ENCODE measurements at places on chromosomes 5 and 9.

- DNase-seq, result no peak
Measured at GRCh38 chr9:136339173-136339957, 12.0 kb downstream of the GPSM1 start.

DNA sequence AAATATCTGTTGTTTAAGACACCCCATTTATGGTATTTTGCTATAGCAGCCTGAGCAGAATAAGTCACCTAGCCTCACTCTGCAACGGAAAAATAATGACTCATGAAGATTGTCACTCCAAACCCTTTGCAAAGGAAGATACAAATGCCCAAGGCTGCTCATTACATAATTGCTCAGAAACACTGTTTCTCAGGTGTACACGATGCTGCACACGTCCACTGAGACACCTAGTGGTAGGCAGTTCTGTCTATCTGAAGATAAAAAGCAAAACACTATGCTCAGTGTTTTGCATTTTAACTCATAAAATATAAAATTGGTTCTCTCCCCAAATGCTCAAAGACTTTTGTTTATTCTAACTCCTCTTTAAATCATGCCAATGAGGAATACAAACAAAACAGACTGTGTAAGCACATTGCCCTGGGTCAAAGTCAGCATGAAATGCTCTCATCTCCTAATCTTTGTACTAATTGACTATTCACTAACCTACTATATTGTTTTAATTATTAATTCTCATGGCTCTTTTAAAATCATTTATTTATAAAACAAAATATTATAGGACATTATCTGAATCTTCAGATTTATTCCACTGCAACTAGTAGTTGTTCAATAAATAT lies 7.7 kb upstream of the TSLP start:
- no peak for DNase-seq

DNA sequence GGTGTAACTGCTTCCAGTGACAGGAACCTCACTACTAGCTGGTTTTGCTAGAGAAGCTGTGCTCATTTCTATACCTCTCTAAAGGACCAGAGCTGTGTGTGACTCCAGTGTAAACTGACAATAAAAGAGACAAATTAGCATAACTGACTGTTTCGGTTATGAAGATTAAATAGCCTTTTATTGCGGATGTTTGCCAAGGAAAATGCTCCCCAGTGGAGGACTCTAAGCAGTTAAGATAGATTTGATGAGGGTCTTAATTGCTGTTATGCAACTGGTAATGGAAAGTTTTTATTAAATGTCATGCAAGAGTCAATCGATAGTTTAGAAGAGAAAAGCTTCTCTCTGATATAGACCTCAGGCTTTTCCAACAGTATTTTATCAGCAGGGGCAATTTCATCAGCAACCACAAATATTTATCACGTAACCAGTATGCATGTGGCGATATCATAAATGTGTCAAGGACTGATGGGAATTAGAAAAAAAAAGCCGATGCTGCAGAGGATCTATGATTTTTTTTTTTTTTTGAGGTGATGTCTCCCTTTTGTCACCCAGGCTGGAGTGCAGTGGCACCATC lies 275.2 kb upstream of the DMAC1 start:
- DNase-seq, result no peak

DNA sequence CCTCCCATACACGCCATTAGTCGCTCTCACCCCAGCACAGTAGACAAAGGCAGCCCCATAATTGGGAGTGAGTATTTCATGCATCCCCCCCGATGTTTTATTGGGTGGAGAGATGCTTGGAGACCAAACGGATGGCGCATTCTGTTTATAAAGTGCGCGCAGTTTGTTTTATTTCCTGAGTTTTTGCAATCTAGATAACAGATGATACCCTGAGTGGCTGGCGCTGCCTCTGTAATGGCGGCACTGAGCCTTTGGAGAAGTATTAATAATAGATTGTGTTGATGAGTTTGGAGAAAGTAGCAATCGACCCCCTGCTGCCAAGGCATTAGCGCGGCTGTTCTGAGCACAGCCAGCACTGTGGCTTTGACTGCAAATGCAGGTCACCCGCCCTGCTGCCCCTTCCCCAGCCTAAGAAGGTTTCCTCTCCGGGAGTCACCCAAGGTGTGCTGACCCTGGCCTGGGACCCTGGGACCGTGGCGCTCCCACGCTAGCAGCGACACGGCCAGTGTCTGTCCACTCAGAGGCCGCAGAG lies 74.3 kb downstream of the LMX1B start:
- no peak for DNase-seq

DNA sequence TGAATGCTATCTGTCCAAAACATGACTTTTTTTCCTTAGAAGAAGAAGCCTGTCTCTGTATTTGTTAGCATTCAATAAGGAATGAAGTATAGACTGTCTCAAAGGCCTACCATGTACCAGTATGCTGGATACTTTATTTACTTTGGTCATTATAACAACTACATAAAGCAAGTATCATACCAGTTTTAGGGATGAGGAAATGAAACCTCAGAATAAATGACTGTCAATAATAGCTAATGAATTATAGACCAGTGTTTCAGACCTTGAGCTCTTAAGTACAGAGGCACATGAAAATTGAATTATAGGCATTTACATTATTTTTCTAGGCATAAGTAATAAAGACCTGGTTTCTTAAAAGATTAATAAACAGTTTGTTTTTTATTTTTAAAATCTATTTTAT lies 166.4 kb upstream of the TLX3 start:
- no peak for DNase-seq

DNA sequence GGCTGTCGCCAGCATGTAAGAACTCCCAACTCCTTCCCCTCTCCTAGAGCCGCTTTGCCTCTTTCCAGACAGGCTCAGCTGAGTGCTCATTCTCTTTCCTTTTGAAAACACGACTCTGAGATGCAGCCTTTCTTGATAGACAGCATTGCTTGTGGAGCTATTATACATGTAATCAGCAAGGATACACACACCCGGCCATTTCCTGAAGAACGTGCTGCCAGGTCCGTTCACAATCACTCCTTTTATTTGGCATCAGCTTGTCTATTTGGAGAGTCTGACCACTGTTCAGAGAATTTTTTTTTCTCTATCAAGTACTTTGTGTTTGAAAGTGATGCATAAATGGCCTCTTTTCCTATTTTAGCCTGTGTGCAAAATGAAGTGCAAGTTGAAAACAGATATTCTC lies 328.7 kb downstream of the MARCHF11 start:
- no peak for DNase-seq

GRCh38 chr9:96150324-96151227 lies 151.4 kb downstream of the HSD17B3 start:
- peak; percentile 65 for DNase-seq

- DNase-seq, result no peak
Measured at GRCh38 chr9:23447166-23447565, 378.9 kb downstream of the ELAVL2 start.

- no peak for DNase-seq
Measured at GRCh38 chr5:135156715-135157404, 122.8 kb upstream of the PITX1 start.

DNA sequence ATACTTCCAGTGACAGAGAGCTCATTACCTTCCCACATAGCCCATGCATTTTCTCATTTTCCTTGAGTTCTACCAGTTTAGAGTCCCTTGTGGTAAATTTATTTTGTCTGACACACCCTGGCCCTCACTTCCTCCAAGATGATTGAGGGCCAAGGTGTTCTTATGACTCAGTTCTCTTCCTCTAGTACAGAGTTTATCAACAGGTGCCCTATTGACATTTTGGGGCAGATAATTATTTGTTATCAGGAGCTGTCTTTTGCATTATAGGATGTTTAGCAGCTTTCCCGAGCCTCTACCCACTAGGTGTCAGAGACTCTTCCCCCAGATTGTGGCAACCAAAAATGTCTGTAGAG lies 7.1 kb downstream of the SLC36A3 start:
- DNase-seq, result no peak

- DNase-seq, result no peak
Measured at GRCh38 chr9:134491856-134492255, 149.7 kb upstream of the COL5A1 start.

DNA sequence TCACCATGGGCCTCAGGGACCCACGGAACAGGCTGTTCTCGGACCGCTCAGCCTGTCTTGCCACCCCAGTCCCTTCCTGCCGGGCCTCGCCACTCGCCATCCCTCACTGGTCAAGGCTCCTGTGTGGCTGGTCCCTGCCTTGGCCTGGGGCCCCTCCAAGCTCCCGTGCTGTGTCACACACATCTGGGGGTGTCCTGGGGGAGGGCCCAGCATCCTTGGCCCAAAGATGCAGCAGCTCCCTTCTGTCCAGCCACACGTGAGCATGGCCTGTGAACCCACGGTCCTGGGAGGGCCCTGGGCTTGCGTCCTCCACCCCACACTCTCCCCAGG lies 425 bp upstream of the EGFL7 start:
- no peak for DNase-seq

DNA sequence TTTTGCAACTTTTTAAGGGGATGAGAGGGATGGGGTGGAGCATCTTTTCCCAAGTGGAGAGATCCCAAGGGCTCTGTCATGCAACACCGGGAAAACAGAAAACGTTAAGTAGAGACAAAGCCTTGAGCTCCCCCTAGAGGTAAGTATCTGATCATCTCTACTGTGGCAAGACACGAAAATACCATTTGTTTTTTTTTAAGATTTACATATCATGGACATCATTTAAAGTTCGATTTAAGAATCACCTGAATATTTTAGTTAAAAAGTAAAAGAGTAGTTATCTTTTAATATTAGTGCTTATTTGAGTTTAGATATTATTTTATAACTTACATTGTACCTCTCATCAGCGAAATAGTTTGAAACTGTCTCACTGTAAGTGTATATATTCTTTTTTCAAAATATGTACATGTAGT lies 200.4 kb downstream of the LRRC70 start:
- DNase-seq, result no peak

DNA sequence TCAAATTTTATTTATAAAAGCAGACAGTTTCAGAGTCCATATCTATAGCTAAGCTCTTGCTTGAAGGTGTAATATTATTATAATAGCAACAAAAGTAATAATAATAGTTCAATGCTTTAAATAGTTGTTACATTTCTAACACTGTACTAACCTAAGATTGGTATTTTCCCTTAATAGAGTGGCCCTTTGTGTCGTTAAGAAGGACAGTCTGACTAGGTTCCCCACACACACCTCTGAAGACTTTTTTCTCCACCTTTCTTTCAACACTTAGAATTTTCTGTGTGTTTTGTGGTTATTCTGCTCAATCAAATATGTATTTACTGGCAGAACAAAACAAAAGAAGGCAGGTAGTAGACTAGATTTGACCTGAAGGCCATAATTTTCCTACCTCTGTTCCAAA lies 223.2 kb upstream of the ACO1 start:
- DNase-seq, result no peak

GRCh38 chr5:59591162-59591561 lies 302.4 kb downstream of the PDE4D start:
- no peak for DNase-seq

DNA sequence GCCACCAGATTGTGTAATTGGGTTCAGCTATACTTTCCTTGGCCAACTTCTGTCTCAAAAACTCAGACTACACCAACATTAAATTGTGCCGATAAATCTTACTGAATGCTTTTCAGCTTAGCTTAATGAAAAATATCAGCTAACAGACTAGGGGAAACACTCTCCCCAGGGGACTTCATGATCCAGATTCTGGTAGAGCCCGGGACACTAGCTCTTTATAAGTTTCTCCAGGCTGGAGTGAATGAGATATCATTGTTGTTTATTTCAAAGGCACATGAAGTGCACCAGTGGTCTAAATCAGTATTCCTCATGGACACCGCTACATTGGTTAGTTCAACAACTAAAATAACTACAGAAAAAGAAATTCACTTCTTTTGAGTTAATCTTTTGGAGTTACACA lies 10.5 kb upstream of the LHFPL2 start:
- no peak for DNase-seq

GRCh38 chr5:133523961-133524586 lies 88.3 kb downstream of the FSTL4 start:
- DNase-seq, result no peak

GRCh38 chr9:18331808-18332209 lies 142.1 kb upstream of the ADAMTSL1 start:
- no peak for DNase-seq

DNA sequence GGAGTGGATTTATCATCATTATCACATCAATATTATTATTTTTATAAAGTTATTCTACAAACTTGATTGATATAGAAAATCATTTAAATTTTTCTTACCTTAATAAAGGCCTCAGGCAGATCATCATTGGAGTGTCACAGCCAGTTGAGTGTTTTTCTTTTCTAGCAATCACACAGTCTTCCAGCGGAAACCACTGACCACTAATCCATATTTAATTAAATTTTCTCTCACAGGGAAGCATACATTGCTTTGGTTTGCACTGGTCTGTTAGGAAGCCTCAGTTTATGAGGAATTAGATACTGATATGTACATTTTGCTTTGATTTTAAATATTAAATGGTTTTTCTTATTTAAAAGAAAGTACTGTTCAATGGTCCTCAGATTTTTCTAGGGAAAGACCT lies 6.7 kb downstream of the SPZ1 start:
- no peak for DNase-seq

DNA sequence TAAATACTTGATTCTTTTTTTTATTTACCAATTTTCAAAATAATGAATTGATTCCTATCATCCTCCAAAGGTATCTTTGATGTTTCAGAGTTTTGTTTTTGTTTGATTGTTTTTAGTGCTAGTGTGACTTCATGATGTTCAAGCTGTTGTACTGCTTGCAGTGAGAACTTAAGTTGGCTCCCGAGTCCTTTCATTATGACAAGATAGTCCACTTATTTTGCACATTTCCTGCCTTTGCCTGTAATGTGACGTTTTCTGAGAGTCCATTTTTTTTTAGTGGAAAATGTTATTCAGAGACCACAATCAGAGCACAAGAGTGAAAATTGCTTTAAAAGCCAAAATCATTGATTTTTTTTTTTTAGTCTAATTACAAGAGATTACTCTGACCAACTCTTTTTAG lies 60.1 kb upstream of the FCHO2 start:
- no peak for DNase-seq

- DNase-seq, result peak; percentile 41
Measured at GRCh38 chr9:98807070-98807813, at the start of gene GALNT12. GALNT12 (plus strand) TSS chr9:98807670; CDS start chr9:98807699, 29 bp downstream.

GRCh38 chr5:158816011-158816696 lies 283.6 kb downstream of the EBF1 start:
- no peak for DNase-seq

DNA sequence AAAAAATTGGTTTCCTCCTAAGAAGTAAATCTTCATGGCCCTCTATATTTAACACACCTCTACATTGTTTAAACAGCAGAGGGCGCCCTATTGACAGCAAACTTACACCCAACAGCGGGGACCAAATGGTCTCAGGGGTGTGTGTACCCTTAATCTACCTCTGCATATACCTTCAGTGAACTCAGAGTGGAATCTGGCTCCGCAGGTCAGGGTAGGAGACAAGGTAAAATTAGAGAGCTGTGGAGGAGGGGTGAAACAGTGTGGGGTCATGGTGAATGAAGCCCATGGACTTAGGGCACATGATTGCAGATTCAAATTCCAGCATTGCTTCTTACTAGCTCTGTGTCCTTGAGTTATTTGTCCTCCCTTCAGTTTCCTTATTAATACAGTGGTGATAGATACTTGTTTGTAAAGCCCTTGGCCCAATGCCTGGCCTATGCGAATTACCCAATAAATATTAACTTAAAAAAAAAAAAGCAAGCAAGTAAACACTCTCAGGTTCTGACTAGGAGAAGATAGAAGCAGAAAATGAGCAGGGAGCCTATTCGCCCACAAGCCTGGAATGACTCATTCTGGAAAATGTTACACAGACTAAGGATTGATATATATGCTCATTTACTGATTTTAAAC lies 122.9 kb downstream of the CAVIN4 start:
- no peak for DNase-seq
